ENCODE measurements at places on chromosomes 6 and 20.

GRCh38 chr6:167474725-167475124 is 149.8 kb downstream of the TTLL2 start:
- DNase-seq, result no peak

GRCh38 chr20:61690993-61691838 is 374.5 kb downstream of the TAF4 start:
- no peak for DNase-seq

DNA sequence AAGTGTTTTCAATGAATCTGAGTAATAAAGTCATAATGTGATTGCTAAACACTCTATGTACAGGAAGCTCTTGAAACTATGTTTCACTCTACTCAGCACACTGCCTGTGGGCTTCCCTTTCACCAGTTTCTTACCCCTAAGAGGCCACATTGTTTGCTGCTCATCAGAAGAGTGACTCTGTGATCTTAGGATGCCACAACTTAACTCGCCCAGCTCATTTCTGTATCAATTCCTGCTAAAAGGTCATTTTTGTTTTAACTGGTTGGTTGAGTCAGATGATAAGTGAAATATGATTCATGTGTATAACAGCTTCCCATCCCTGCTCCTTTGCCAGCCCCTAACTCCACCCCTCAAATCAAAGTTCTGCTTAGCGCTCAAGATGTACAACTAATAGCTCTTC is 9.8 kb upstream of the NDUFAF4 start:
- no peak for DNase-seq

- DNase-seq, result peak; percentile 84
Measured at GRCh38 chr6:2891768-2892170, 11.3 kb downstream of the SERPINB9 start.

Measured in central memory CD4-positive, alpha-beta T cell (primary cell).